Endodermal cell (in vitro differentiated cells): ENCODE measurements at places on chromosomes 4 and X.

GRCh38 chr4:138330531-138330930 is 88.4 kb upstream of the SLC7A11 start:
- no peaks in the 10 kb centered on the region for H3K36me3 ChIP-seq
- DNase-seq, result no peak
- no peak overlapping the region for H3K4me3 ChIP-seq
- H3K27me3 ChIP-seq, result no peaks in the 10 kb centered on the region
- peaks cover 10% of the 10 kb centered on the region for H3K4me1 ChIP-seq

DNA sequence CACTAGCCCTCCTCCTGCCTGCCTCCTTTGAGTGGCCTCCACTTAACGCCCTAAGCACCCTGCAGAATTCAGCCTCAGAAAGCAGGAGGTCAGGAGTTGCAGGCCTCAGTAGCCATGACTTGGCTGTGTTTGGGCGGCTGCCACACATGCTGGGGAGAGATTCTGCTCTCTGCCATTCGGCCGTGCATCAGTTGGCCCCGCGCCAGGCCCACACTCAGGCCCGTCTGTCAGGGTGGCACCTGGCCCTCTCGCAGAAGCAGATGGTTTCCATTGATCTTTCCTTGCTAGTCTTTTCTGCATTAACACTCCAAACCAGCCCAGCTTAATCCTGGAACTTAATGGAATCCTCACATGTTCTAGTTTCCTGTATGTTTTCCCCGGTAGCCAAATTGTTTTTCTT is 30.7 kb upstream of the ATP6AP2 start:
- no peaks in the 10 kb centered on the region for H3K27me3 ChIP-seq
- H3K4me1 ChIP-seq, result peaks cover 3% of the 10 kb centered on the region
- no peak overlapping the region for H3K4me3 ChIP-seq
- DNase-seq, result no peak
- H3K36me3 ChIP-seq, result no peaks in the 10 kb centered on the region
- H3K27ac ChIP-seq, result no peak overlapping the region

DNA sequence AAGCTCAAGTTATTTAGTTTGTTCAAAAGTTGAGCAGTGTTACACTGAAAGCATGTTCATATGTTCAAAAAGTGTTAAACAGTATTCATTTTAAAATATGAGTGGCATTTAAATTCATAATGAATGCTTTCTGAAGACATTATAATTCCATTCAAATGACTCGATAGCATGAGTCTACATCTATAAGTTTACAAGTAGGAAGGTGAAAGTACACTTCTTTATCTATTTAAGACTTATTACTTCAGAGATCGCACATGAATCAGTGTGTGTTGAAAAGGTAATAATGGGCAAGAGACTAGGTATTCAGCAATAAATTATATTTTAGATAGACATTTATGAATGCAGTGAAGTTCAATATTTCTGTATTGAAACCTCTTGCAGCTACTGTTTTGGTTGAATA is 456.1 kb downstream of the GRXCR1 start:
- no peaks in the 10 kb centered on the region for H3K36me3 ChIP-seq
- H3K27ac ChIP-seq, result no peak overlapping the region
- no peak overlapping the region for H3K4me3 ChIP-seq
- no peaks in the 10 kb centered on the region for H3K27me3 ChIP-seq

DNA sequence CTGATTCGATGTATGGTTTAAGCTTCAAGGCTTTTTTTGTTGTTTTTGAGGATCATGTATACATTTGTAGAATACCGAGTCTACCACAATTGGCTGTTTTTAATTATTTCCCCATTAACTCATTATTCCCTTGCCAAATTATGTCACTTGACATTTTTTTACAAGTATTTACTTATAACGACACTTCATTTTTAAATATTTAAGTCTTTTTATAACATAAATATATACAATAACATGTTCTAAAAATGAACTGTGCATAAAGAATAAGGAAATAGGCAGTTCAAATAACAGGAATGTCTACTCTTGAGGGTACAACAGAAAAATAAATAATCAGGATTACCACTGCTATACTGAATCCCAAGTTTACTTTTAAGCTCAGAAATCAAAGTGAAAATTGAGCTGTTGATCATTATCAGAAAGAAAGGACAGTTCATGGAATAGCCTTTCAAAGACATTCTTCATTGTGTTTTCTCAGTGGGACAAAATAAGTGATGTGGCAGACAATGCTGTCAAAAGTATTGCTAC is 627.5 kb downstream of the PCDH19 start:
- H3K4me1 ChIP-seq, result no peaks in the 10 kb centered on the region
- DNase-seq, result no peak
- no peak overlapping the region for H3K27ac ChIP-seq
- no peaks in the 10 kb centered on the region for H3K27me3 ChIP-seq

GRCh38 chr4:153227469-153228075 is 23.3 kb downstream of the TRIM2 start:
- H3K4me1 ChIP-seq, result peaks cover 4% of the 10 kb centered on the region
- H3K27ac ChIP-seq, result peak overlapping the region; percentile 3
- H3K27me3 ChIP-seq, result no peaks in the 10 kb centered on the region
- peaks cover 9% of the 10 kb centered on the region for H3K36me3 ChIP-seq
- H3K4me3 ChIP-seq, result no peak overlapping the region

DNA sequence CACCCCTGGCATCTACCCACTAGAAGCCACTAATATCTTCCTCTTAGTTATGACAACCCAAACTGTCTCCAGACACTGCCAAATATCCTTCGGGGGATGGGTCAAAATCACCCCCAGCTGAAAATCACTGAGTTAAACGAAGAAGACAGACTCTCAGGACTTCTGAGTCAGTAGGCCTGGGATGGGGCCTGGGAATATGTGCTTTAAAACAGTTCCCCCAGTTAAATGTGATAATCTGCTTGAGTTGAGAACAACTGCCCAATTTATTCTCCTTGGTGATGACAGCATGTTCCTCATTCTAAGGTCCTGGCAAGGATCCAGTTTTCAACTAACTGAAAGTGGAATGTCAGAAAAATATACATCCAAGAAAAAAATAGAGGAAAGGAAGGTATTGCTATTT is 52.4 kb downstream of the CBLL2 start:
- no peak overlapping the region for H3K4me3 ChIP-seq
- H3K4me1 ChIP-seq, result no peaks in the 10 kb centered on the region
- H3K27ac ChIP-seq, result no peak overlapping the region
- no peaks in the 10 kb centered on the region for H3K36me3 ChIP-seq
- DNase-seq, result no peak

- peak; percentile 76 for DNase-seq
- no peak overlapping the region for H3K27ac ChIP-seq
- peaks cover 2% of the 10 kb centered on the region for H3K4me1 ChIP-seq
- no peak overlapping the region for H3K4me3 ChIP-seq
- no peaks in the 10 kb centered on the region for H3K36me3 ChIP-seq
These were observed 370.0 kb downstream of the GPAT3 start for GRCh38 chr4:83905952-83906351.

DNA sequence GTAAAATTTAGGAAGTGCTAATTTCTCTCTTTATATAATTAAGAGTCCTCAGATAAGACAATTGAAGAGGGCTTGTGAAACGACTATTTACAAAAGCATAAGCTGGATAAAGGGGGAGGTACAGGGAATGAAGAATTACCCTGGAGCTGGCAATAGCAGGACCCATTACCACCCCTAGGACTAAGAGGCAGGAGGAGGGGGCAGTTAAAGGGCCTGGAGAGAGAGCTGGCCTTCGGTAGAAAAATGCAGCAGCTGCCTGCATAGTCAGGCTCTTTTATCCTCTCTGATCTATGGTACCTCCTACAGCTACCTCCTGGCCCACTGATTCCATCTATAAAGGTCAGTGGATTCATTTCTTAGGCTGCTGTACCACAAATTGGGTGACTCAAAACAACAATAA is 57.7 kb upstream of the TRPC3 start:
- no peak for DNase-seq
- no peaks in the 10 kb centered on the region for H3K4me1 ChIP-seq
- no peak overlapping the region for H3K27ac ChIP-seq
- H3K36me3 ChIP-seq, result no peaks in the 10 kb centered on the region
- no peak overlapping the region for H3K4me3 ChIP-seq
- H3K27me3 ChIP-seq, result peaks cover 4% of the 10 kb centered on the region

DNA sequence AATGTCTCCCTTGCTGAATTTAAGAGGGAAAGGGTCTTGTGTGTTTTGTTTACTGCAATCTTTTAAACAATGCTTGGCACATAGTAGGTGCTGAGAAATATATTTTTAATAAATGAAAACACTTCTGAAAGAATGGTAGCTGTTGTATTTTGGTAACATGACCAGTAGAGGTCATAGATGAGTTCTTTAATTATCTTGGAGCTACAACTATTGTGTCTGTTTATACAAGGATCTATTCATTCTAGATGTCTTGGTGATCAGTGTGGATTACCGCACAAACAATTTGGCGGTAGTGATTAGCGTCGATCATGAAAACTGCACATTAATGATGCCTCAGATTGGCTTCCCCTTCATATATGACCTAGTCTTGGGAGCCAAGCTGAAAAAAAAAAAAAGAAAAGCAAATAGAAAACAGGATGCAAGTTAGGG is 21.4 kb upstream of the SCRG1 start:
- no peaks in the 10 kb centered on the region for H3K4me1 ChIP-seq
- H3K27ac ChIP-seq, result no peak overlapping the region
- no peaks in the 10 kb centered on the region for H3K27me3 ChIP-seq
- H3K4me3 ChIP-seq, result no peak overlapping the region
- no peaks in the 10 kb centered on the region for H3K36me3 ChIP-seq

- H3K27ac ChIP-seq, result no peak overlapping the region
- no peaks in the 10 kb centered on the region for H3K27me3 ChIP-seq
- no peaks in the 10 kb centered on the region for H3K4me1 ChIP-seq
- no peak for DNase-seq
These were observed 95.0 kb upstream of the CD99 start for GRCh38 chrX:2596045-2596444.

DNA sequence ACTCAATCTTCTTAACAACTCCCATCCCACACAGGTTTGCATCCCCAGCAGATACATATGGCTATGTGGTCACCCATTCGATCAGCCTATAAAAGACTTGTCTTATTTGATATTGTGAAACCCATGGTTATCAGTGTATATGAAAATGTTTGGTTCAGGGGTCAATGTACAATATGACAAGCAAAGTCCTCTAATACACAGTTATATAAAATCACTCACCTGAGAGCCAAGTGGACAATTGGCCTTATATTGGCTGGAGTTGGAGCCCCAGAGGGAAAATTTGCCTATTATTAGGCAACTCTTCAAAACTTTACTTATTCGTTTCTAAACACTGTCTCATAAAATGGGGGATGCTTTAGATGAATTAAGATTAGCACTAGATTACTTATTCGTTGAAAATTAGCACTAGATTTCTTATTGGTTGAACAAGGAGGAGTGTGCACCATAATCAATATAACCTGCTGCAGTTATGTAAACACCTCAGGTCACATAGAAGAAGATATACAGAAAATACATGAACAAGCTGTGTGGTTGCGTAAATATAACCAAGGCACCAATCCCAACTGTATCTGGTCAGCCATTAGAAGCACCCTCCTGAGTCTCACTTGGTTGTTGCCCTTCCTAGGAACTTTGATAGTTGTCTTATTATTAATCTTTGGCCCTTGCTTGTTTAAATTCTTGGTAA is 10.7 kb upstream of the ADH4 start:
- no peaks in the 10 kb centered on the region for H3K36me3 ChIP-seq
- H3K4me1 ChIP-seq, result no peaks in the 10 kb centered on the region
- H3K27me3 ChIP-seq, result no peaks in the 10 kb centered on the region

- H3K27me3 ChIP-seq, result no peaks in the 10 kb centered on the region
- H3K4me1 ChIP-seq, result no peaks in the 10 kb centered on the region
- no peak overlapping the region for H3K4me3 ChIP-seq
These were observed 249.3 kb downstream of the CHIC1 start for GRCh38 chrX:73812256-73812655.

DNA sequence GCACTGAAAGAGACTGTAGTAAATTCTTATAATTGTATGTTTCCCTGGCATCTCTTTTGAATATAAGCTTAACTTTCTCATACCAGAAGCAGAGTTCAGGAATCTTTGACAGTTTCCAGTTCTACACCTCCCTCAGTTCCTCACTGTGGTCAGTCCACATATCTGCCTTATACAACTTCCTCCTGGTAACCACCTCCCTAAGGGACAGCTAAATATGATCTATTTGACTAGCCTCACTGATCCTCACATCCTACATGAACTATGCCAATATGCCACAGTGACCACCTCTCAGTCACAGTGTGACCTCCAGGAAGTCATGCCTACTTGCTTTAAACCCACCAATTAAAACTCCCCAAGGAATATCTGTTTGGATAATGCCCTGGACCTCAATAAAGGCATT is 51.6 kb upstream of the HDAC8 start:
- H3K27me3 ChIP-seq, result no peaks in the 10 kb centered on the region
- H3K4me1 ChIP-seq, result no peaks in the 10 kb centered on the region
- no peak overlapping the region for H3K27ac ChIP-seq
- H3K36me3 ChIP-seq, result no peaks in the 10 kb centered on the region
- DNase-seq, result no peak

DNA sequence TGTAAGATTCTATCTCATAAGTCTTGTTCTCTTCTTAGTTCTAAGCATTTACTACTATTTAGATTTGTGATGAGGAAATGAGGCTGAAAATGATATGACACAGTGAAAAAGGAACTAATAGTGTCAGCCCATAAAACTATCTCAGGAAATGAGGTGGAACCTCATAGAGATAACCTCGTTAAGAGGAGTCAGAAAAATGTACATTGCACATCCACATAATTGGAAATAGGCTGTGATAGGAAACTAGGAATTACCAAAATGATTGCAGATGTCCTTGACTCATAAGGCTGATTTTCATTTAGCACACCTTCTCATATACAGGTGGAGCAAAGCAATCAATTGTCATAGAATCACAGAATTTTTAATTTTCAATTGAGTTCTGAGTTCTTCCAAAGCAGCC is 26.8 kb downstream of the ANXA10 start:
- no peak overlapping the region for H3K4me3 ChIP-seq
- H3K27ac ChIP-seq, result no peak overlapping the region
- H3K36me3 ChIP-seq, result no peaks in the 10 kb centered on the region
- H3K4me1 ChIP-seq, result no peaks in the 10 kb centered on the region
